ENCODE measurements at places on chromosomes 12 and 14.
A peak's percentile ranks its signal among the peaks of the same experiment; 100 is the strongest.

DNA sequence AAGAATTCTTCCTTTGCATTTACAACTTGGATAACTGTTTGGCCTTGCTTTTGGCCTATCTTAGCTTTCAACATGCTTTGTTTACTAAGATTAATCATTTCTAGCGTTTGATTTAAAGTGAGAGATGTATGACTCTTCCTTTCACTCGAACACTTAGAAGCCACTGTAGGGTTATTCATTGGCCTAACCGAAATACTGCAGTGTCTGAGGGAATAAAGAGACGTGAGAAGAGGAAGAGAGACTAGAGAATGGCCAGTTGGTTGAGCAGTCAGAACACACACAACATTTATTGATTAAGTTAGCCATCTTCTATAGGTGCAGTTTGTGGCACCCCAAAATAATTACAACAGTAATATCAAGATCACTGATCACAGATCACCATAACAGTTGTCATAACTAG, 62.3 kb upstream of the CCDC175 start:
- H3K4me3 ChIP-seq = no peak overlapping the region
- H3K36me3 ChIP-seq = no peaks in the 10 kb centered on the region
- H3K27ac ChIP-seq = no peak overlapping the region
- DNase-seq = no peak
- peaks cover 4% of the 10 kb centered on the region for H3K27me3 ChIP-seq

DNA sequence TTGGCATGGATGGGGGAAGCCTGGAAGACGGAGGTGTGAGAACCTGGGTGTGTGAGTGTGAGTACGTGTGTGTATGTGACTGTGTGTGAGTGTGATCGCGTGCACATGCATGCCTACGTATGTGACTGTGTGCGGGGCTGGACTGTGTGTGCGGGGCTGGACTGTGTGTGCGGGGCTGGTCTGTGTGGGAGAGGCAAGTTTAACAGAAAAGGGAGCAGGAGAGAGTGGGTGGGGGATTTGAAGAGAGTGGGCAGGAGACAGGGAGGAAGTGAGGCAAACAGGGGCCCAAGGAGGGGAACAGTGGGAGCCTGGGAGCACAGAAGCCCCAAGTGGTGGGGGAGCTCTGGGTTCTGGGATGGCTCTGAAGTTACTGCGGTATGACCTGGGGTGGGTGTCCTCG, 103.7 kb upstream of the LHX5 start:
- H3K4me1 ChIP-seq = no peaks in the 10 kb centered on the region
- no peak for DNase-seq

GRCh38 chr14:96167224-96168148, 37.2 kb upstream of the BDKRB2 start:
- no peaks in the 10 kb centered on the region for H3K4me1 ChIP-seq
- H3K4me3 ChIP-seq = no peak overlapping the region
- H3K27ac ChIP-seq = no peak overlapping the region
- no peak for DNase-seq
- H3K36me3 ChIP-seq = no peaks in the 10 kb centered on the region
- peaks cover 6% of the 10 kb centered on the region for H3K27me3 ChIP-seq

DNA sequence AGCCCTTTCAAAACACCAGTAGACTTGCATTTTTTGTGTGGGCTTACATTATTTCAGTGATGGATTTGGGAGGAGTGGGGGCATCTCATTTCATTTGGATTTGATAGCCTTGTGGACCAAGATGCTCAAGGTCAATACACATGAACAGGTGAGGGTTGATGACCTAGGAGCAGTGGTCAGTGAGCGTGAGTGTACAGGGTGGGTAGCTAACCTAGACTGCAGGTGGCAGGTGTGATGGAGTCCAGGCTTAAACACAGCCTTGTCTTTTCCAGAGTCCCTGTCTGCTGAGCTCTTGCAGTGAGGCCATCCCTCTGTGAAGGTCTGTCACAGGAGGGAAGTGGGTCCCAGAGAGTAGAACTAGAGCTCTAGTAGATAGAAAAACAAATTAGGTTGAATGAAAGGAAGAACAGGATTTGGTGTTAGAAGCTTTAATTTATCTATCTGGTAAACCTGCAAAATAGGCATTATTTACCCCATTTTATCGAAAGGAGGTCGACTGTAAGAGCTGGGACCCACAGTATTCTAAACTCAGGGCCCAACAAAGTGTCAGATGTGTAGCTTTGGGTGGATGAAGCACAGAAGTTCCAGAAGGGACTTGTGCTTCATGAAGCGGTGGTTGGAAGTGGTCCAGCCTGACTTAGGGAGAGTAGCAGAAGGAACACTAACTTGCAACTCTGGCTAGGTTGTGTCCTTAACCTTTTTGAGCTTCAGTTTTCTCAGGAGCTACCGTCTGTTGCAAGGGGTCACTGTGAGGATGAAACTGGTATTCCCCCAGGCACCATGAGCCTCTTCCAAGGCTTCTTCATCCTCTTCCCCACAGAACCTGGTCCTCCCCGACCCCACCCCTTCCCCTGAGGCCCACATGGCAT, 18.2 kb downstream of the RPS6KL1 start:
- peak overlapping the region; percentile 59 for H3K27ac ChIP-seq
- DNase-seq = no peak
- H3K36me3 ChIP-seq = peaks cover 24% of the 10 kb centered on the region
- no peaks in the 10 kb centered on the region for H3K27me3 ChIP-seq

GRCh38 chr12:89664441-89664840, 44.2 kb downstream of the ATP2B1 start:
- peaks cover 18% of the 10 kb centered on the region for H3K36me3 ChIP-seq
- peaks cover 72% of the 10 kb centered on the region for H3K4me1 ChIP-seq
- no peak overlapping the region for H3K4me3 ChIP-seq
- no peak for DNase-seq

DNA sequence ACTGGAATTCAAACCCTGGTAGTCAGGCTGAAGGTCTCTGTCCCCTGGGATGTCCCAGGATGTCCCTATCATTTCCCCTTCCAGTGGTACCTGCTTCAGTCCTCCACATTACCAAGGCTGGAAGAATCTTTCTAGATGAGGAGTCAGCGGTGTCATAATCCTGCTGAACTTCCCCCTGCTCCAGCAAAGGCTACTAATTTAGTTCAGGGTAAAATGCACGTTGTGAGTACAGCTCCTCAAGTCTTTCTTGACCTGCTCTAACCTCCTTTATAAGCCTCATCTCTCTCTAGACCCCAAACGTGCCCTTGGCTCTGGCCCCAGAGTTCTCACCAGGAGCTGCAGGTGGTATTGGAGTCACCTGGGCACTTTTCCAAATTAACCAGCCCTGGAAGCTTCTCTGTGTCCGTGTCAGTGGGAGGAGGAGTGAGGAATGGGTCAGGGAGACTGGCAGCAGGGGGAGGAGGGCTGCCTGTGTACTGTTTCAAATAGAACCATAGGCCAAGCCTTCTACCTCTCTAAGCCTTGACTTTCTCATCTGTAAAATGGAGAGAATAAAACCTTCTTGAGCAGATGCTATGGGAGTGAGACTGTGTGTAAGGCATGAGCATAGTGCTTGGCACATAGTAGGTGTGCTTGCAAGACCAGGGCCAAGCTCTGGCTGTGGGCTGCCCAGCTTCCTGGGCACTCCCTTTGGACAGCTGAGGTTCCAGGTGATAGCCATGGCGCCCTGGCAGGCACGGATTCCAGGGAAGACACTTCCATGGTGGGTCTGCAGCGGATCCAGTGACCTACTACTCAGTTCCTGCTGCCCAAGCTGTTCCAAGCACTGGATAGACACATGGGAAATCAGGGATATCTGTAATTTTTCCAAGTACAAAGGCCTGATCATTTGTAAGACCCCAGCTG, 24.5 kb downstream of the ASB2 start:
- H3K4me3 ChIP-seq = no peak overlapping the region
- peak overlapping the region; percentile 22 for H3K27ac ChIP-seq
- H3K4me1 ChIP-seq = peaks cover 53% of the 10 kb centered on the region
- DNase-seq = no peak
- peaks cover 2% of the 10 kb centered on the region for H3K36me3 ChIP-seq

DNA sequence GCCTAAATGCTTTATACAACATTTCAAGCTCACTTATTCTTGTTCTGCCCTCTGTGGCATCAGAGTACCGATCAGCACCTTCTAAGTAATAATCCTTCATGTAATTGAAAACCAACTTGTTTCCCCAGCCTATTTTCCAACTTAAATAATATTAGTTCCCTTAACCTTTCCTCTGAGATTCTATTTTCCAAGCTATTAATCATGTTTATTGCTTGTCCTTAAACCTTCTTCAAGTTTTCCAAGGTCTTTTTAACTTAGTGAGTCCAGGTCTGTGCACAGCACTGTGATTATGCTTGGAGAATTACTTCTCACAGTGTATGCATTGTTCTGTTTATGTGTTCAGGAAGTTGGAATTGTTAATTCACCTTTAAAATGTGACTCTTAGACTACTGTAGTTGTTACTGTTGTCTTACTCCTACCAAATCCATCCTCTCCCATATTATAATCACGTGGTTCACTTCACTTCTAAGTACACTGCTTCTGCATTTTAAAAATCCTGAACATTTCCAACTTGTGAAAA, 1039.3 kb upstream of the FOXG1 start:
- no peaks in the 10 kb centered on the region for H3K27me3 ChIP-seq
- H3K36me3 ChIP-seq = no peaks in the 10 kb centered on the region
- no peak overlapping the region for H3K4me3 ChIP-seq

DNA sequence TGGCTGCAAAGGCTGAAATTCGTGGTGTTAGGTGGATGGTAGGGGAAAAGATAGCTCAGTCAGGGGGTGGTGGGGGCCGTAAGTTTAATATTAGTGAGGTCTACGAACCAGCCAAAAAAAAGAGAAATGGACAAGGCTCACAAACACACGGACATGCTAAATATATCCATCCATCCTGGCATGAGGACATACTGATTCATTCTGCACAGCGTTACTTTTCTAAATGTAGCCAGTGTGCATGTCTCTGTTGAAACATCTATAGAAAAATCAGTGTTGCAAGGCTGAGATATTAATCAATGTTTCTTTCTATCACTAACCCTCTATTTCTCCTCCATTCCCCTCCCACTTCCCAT, 150.6 kb downstream of the PIWIL1 start:
- DNase-seq = no peak
- H3K27ac ChIP-seq = no peak overlapping the region
- no peaks in the 10 kb centered on the region for H3K36me3 ChIP-seq
- no peaks in the 10 kb centered on the region for H3K27me3 ChIP-seq

DNA sequence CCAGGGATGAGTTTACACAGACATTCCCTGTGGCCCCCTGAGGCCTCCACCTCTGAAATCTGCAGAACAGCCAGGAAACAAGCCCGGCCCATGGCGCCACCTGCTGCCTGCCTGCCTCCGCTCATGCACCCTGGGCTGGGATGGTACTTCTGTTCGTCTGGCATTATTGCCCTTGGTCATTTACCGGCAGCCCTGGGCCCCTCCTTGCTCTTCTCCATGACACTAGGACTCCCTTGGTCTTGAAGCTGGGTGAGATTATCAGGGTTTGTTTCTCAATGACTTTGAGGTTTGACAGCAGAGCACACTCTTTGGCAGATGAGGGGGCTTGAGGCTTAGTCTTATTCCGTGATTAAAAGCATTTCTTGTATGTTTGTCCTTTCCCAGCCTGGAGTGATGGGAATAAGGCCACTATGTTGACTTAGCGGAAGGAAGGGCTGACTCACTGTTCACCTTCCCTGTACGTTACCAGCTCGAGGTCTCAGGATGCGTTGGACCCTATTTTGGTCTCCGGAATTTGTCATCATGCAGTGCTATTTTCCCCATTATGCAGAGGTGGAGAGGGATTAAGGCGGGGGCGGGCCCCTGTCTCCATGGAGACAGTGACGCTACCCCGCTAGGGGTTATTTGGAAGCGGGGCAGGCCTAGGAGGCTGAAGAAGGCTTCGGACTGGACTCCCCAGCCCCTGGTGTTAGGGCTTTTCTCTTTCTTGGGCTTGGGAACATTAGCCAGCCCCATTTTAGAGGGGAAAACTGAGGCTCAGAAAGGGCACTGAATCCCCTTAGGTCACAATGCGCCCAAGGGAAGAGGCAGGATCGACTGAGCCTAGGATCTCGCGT, 706 bp upstream of the PEX5 start:
- H3K27ac ChIP-seq = peak overlapping the region; percentile 90
- peaks cover 13% of the 10 kb centered on the region for H3K36me3 ChIP-seq
- peaks cover 32% of the 10 kb centered on the region for H3K4me1 ChIP-seq

DNA sequence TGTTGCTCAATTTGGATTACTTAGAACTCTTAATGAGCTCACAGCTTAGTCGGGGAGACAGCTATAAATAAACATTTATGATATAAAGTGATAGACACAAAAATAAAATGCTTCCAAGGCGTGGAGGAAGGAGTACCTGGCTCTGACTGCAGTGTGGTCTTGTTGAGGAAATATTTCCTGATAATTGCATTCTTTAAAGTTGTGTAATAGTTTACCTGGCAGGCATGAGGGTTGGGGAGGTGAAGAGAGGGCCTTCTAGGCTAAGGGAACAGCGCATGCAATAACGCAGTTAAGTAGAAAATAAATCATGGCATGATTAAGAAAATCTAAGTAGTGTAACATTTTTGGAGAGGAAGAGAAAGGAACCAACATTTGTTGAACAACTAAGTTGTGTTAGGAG, 260.5 kb upstream of the ATP2B1 start:
- peaks cover 11% of the 10 kb centered on the region for H3K4me1 ChIP-seq
- no peak for DNase-seq
- H3K4me3 ChIP-seq = no peak overlapping the region
- H3K36me3 ChIP-seq = no peaks in the 10 kb centered on the region
- H3K27me3 ChIP-seq = peaks cover 2% of the 10 kb centered on the region

GRCh38 chr12:112314981-112315380, 67.2 kb downstream of the HECTD4 start:
- H3K4me1 ChIP-seq = no peaks in the 10 kb centered on the region
- H3K4me3 ChIP-seq = no peak overlapping the region
- H3K27me3 ChIP-seq = no peaks in the 10 kb centered on the region
- DNase-seq = no peak

GRCh38 chr12:6092784-6093722, 31.4 kb downstream of the VWF start:
- H3K27ac ChIP-seq = no peak overlapping the region
- peaks cover 25% of the 10 kb centered on the region for H3K27me3 ChIP-seq
- H3K36me3 ChIP-seq = no peaks in the 10 kb centered on the region
- H3K4me1 ChIP-seq = peaks cover 1% of the 10 kb centered on the region

GRCh38 chr12:123733229-123733628, 21.1 kb downstream of the ATP6V0A2 start:
- H3K4me3 ChIP-seq = no peak overlapping the region
- H3K36me3 ChIP-seq = peaks cover 80% of the 10 kb centered on the region
- H3K27ac ChIP-seq = peak overlapping the region; percentile 70
- H3K27me3 ChIP-seq = no peaks in the 10 kb centered on the region
- H3K4me1 ChIP-seq = peaks cover 39% of the 10 kb centered on the region
- no peak for DNase-seq

DNA sequence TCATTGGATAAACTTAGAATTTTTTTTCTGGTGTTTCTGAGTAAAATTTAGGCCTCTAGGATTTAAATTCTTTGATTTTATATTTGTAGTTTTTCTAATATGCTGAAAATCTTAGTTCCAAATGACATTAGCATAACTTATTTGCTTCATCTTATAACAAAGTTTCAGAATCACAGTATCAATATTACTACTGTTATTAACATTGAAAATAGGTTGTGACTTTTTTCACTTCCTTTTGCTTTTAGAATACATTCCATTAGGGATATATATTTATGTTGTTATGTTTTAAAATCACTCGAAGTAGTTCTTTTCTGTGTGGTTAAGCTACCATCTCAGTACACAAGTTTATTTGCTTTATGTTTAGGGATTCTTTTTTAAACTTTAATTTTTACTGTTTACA, 12.8 kb downstream of the RAB3IP start:
- DNase-seq = no peak
- H3K27ac ChIP-seq = no peak overlapping the region
- H3K36me3 ChIP-seq = peaks cover 17% of the 10 kb centered on the region
- no peaks in the 10 kb centered on the region for H3K27me3 ChIP-seq
